ENCODE measurements at places on chromosomes 12 and 14.
A peak's percentile ranks its signal among the peaks of the same experiment; 100 is the strongest.

DNA sequence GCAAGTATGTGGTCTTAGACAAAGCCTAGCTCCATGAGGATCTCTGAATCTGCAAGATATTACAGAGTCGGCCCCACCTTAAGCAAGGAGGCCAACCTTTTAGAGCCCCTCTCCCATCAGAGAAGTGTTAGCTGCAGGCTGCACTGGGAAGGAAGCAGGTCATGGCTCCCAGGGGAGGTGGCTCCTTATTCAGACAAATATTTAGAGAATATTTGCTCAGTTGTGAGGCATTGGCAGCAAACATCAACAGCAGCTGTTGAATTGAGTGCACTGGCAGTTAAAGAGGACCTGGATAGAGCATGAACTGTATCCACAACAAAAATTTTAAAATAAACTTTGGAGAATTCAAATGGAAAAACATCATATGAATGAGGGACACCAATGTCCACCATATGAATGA is 44.7 kb downstream of the FSCB start:
- no peak for DNase-seq

DNA sequence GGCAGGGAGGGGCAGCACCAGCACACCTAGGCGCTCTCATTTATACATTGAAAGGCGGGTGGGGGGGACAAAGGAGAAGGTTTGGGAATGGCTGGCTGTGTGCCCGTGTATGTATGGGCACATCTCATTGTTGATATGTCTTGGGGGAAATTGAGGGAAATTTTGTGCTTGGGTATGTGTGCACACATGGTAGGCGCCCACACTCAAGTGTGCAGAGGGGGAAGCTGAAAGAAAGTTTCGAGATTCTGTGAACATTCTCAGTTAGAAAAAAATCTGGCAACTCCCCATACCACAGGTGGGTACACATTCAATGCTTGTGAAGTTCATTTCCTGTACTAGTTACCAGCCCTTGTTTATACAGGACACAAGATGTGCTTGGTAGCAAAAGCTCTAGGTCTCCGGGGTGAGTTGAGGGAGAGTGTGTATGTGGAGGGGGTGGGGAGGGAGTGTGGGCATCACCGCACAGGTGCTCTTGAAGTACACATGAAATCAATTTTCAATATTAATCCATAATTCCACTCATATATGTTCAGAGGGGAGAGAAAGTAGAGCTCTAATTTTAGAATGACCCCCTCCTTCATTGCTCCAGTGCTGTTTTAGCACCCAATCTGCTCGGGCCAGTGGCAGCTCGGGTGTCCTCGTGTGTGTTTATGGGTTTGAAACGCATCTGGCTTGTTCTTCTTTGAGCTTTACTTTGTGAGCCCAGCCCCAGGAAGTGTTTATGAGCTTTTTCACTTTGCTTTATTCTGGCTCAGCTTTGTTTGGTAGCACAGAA is 286.0 kb downstream of the ZFP36L1 start:
- no peak for DNase-seq

DNA sequence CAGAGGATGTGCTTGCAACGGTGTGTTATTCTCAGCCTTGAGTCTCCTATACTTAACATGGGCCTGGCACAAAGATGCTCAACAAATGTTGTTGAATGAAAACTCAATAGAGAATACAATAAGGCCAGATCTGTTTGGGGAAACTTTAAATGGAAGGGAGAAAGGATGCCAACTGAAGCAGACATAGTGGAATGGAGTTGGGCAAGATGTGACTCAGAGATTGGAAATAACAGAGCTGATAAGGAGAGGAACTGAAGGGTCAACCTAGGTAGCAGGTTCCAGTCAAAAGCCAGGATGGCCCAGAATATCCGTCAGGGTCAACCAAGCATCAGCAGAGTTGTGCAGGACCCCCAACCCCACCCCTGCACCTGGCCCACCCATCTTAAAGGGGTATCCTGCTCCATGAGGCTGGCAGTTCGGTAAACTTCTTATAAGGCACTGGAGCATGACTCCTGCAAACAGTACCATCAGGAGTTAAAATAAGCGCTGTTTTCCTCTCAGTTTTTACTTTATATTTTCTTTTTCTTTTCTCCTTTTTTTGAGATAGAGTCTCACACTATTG is 1.1 kb upstream of the BCDIN3D start:
- DNase-seq, result no peak

- peak; percentile 37 for DNase-seq
Measured at GRCh38 chr12:6120796-6121473, 3.5 kb downstream of the VWF start.

- DNase-seq, result no peak
Measured at GRCh38 chr14:80202888-80203562, 8.3 kb downstream of the DIO2 start.

DNA sequence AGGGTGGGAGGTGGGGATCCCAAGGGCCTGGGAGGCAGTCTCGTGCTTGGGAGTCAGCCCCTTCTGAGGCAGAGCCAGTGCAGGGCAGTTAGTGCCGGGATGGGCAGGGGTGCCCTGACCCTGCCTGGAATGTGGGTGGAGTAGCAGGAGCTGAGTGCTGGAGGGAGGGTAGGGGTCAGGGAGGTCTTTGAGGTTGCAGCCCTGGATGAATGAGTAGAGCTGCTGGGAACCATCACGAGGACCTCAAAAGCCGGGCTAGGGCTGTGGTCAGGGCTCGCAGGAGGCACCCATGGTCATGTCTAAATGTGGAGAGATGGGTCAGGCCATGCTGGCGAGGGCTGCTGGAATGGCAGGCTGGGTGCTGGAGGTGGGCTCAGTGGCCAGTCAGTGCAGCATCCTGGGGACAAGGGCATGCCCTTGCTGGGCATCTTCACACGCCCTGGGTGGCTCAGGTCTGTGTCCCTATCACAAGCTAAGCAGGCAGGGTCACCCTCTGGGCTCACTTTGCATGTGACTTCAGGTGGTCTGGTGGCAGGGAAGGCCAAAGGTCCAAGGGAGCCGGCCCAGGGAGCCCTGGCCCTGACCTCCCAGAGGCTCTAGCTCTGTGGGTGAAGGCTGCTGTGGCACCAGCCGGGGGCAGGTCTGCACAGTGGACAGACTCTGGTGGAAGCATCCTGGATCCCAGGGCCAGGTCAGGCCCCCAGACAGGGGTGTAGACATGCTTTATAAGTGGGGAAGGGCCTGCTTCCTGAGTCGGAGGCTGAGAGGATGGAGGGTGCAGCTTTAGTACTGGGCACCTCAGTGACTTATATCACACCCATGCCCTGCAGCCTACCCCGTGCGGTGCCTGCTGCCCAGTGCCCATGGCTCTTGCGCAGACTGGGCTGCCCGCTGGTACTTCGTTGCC is 24.5 kb downstream of the PAPLN start:
- DNase-seq, result no peak

- no peak for DNase-seq
Measured at GRCh38 chr12:22459838-22460490, 84.4 kb downstream of the C2CD5 start.

- DNase-seq, result no peak
Measured at GRCh38 chr14:56659378-56659777, 79.8 kb downstream of the TMEM260 start.

DNA sequence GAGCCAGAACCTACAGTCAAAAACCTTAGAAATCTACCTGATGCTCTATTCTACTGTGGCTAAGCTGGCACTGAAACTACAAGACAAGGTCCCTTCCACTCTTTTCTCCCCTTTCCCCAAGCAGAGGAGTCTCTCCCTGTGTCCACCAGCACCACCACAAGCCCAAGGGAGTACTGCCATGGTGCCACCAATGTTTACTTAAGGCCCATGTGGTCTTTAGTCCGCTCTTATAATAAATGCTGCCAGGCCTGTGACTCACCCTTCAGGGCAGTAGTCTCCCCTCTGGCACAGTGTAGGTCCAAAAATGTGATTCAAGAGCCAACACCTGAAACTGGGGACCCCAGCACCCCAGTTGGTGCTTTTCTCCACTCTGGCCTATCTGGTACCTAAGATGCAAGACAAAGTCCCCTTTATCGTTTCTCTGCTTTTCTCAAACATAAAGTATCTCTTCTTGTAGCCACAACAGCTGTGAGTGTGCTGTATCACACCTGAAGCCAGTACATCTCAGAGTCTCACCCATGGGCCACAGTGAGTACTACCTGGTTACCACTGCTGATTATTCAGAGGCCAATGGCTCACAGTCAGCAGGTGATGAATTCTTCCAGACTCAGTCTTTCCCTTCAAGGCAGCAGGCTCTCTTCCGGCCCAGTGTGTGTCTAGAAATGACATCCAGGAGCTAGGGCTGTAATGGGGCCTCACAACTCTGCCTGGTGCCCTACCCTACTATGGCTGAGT is 29.3 kb downstream of the SLC38A2 start:
- no peak for DNase-seq

GRCh38 chr14:33369972-33370371 is 431.3 kb downstream of the NPAS3 start:
- no peak for DNase-seq

- DNase-seq, result no peak
Measured at GRCh38 chr14:61438036-61438435, 116.7 kb downstream of the PRKCH start.

DNA sequence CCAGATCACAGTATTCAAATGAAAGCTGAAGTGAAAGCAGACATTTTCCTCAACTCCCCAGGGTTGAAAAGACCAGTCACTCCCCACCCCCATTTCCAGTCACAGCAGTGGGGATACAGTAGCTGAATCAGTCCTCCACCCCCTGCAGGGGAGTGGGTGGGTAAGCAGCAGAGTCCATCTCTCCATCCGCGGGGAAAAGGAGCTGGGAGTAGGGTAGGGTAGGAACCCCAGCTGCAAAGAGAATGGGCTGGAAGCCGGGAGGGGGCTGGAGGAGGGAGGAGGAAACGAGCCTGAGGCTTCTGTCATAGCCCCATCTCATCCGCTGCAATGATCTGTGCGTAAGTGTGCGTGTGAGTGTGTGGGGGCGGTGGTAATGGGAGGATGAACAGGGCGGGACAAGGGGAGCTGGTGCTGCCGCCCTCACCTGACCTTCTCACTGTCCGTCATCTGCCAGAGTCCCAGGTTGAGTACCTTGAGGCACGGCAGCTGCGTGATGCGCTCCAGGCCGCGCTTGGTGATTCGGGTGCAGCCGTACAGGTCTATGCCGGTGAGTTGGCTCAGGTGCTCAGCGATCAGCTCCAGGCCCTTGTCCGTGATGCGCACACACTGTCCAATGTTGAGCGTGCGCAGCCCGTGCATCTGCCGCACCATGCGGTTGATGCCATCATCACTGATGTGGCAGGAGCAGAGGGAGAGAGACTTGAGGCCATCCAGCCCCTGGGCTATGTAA is 1.8 kb downstream of the FBXL14 start:
- no peak for DNase-seq

DNA sequence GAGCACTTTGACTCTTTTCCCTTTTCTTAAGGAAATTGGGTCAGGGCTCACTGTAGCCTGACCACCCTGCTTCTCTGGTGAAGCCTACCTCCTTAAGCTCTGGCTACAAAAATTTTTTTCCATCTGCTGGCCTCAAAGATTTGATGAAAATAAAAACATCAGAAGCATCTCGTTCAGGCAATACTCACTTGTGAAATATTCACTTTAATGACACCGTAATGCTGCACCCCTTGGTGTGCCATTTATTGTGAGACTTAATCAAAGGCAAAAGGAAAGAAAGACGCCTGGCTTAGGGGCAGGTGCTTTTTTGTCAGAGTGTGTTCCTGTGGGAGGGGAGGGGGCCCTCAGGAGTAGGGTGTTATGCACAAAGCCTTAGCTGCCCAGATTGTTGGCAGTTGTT is 155.0 kb upstream of the TMPO start:
- DNase-seq, result no peak

- DNase-seq, result no peak
Measured at GRCh38 chr12:20646239-20646827, 48.8 kb upstream of the SLCO1C1 start.

GRCh38 chr12:93266-94005 is 26.9 kb downstream of the IQSEC3 start:
- no peak for DNase-seq

DNA sequence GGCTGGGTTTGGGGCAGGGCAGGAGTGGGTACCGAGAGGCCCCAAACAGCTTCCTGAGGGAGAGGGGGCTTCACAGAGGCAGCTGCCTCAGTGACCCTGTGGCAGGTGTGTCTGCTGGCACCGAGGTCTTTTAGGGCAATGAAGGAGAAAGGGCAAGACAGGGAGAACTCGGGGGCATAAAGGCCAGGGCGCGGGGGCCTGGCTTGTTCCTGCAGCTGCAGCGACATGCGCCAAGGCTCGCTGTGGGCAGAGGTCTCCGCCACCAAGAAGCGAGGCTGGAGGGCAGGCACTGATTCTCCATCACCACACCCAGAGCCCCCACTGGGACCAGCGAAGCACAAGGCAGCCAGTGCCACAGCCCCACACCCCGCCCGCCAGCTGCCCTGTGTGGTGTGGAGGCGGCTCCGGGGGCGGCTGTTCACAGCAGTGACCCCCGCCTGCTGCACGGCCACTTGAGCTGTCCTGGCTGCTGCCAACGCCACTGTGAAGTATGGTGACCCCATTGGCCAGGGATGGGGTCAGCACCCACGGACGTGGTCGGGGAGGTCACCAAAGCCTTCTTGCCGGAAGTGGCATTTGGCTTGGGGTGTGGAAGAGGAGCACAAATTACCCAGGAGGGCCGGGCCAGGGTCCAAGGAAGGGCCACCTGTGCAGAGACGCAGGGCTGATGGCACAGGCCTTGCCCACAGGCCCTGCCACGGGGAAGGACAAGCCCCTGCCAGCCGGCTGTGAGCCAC is 16.4 kb downstream of the BAG5 start:
- DNase-seq, result no peak

DNA sequence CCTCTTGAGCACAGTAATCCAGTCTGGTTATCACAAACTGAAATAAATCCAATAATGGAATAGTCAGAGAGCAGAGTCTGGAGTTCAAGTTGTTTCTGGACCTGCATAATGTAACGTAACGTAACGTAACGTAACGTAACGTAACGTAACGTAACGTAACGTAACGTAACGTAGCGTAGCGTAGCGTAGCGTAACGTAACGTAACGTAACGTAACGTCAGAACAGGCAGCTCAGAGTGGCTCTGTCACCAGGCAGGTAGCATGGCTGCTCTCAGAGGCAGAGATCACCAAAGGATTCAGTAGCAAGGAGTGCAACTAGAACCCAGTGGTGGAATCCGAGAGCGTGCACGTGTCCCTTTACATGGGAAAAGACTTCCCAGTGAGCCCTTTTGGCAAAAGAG is 85.7 kb upstream of the USP44 start:
- DNase-seq, result no peak

DNA sequence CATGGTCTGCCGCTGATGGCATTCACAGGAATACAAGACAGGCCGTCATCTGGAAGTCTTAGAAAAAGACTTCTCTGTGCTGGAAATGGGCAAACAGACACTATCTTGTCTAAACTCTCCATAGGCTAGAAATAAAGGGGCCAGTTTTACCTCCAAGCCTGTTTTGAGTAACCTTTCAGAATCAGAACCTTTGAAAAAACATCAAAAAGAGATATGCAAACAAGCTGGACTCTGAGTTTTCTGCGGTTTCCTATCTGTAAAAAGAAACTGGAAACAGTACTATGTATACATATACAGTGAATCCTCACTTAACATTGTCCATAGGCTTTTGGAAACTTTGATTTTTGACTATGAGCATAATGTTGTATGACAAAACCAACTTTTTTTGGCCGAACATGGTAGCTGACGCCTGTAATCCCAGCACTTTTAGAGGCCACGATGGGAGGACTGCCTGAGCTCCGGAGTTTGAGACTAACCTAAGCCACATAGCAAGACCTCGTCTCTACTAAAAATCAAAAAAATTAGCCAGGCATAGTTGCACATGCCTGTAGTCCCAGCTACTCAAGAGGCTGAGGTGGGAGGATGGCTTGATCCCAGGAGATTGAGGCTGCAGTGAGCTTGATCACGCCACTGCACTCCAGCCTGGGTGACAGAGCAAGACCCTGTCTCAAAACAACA is 92.9 kb upstream of the MAX start:
- DNase-seq, result no peak
